ENCODE measurements at places on chromosomes 1 and 21.
A peak's percentile ranks its signal among the peaks of the same experiment; 100 is the strongest.

DNA sequence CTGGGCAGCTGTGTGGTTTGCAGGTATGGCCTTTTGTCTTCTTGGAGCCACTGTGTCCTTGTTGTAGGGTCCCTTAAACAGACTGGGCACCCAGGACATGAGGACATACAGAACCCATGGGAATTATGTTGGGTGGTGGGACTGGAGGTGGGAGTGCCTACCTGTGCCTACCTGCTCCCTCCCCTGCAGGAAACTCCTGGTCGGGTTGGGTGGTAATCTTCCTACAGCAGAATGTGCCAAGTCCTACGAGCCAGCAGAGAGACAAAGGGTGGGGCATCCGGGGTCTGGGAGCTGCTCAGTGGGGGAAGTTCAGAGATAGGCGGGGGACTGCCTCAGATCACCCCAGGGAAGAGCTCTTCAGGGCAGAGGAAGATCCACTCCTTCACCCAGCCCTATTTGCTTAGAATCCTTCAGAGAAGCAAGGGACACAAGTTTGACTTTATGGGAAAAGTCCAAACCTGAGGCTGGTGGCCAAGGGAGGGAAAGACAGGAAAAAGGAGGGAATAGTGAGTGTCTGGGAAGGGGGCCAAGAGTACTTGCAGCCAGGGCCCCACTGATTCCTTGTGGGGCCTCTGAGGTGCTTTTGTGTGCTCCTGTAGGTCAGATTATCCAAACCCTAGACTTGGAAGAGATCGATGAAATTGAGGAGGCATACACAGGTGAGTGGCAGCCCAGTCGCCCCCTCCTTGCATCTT lies 58.3 kb downstream of the KIF21B start:
- DNase-seq, result no peak

GRCh38 chr1:8462371-8462892 lies 144.5 kb downstream of the SLC45A1 start:
- no peak for DNase-seq

- DNase-seq, result no peak
Measured at GRCh38 chr1:185529673-185530072, 204.5 kb upstream of the HMCN1 start.

DNA sequence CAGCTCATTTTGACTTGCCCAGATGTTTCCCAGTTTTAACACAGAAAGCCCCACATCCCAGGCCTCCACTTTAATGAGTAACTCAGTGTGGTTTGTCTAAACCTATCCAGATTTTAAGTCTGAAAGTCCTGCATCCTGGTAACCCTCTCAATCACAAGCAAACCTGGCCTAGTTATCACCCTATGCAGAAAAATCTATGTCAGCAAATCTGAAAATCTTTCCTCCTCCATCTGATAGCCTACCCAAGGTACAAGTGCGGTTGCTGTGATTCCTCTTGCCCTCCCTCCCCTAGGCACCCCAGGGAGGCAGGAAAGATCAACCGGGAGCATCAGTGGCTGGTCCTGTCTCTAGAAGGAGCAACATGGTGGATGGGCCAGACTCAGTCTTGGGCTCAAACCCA lies 163.7 kb downstream of the IGSF21 start:
- DNase-seq, result no peak

DNA sequence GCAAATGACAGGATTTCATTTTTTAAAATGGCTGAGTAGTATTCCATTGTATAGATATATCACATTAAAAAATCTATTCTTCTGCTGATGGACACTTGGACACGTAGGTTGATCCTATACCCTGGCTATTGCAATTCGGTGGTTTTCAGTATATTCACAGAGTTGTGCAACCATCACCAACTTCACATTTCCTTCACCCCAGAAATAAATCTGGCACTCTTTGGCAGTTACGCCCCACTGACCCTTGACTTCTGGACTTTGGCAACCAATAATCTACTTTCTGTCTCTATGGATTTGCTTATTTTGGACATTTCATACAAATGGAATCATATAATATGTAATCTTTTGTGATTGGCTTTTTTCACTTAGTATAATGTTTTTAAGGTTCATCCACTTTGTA lies 35.9 kb downstream of the MAP3K7CL start:
- no peak for DNase-seq

DNA sequence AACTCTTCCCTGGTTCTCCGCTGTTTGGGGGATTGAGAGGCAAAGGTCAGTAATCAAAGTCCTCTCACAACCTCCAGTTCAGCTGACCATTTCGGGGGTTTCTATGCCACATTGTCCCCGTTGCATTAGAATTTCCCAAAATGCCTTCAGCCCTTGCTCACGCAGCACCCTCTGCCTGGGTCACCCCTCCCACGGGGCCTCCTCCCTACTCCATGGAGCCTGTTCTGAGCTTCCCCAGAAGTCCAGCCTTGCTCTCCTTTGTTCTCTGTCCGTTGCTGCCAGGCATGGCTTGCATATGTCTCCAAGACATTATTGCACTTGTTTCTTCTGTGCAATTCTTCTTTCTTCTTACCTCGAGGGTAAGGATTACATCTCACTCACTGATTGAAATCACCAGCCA lies 16.5 kb downstream of the DMRTB1 start:
- DNase-seq, result no peak

DNA sequence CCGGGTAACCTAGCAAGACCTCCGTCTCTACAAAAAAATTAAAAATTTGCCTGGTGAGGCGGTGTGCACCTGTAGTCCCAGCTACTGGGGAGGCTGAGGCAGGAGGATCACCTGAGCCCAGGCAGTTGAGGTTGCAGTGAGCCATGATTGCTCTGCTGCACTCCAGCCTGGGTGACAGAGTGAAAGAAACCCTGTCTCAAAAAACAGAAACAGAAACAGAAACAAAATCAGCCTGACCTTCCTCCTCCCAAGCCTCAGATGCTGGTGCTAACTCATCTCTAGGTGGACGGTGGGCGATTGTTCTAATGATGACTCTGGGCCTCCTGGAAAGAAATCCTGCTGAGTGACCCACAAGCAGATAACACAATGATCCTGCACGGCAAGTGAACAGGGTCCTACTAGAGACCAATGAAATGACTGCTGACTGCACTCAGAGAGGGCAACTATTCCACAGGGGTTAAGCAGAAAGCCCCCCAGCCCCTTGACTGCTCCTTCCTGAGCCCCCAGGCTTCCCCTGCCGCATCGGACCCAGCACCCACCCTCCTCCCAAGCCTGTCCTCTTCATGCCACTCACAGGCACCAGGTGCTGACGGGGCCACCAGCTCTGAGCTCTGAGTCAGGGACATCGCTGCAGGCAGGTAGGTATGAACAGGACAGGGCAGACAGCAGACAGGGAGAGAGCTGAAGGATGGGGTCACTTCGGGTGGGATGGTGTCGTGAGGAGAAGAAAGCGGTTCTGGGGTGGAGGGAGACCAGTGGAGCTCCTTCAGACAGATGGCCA lies 27.8 kb upstream of the LRRC38 start:
- no peak for DNase-seq

DNA sequence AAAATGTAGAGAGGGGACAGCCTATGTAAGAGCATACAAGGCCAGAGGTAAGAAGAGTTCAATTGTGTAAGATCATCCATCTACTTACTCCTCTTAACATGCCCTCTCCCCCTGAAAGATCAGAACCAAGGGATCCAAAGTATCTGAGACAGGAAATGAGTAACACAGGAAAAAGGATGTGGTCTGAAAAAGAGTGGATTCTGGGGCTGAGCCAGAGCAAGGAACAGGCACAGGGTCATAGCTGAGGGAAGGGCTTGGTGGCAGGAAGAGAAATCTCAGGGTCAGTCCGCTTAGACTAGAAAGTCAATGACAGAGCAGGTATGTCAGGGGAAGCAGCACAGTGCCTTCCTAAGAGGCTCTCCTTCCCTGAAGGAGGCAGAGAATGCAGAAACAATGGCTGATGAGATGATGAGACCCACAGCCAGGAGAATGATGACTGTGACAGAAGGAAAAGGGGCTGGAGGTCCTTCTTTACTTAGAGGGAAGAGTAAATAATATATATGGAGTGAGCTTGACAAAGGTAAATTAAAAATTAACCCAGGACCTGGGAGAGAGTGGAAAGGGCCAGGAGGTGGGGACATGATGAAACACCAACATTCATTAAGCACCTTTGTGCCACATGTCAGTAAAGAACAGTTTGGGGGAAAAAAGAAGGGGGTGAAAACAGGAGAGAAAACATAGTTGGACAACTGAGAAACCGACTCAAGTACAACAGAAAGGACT lies 26.2 kb upstream of the A3GALT2 start:
- no peak for DNase-seq

DNA sequence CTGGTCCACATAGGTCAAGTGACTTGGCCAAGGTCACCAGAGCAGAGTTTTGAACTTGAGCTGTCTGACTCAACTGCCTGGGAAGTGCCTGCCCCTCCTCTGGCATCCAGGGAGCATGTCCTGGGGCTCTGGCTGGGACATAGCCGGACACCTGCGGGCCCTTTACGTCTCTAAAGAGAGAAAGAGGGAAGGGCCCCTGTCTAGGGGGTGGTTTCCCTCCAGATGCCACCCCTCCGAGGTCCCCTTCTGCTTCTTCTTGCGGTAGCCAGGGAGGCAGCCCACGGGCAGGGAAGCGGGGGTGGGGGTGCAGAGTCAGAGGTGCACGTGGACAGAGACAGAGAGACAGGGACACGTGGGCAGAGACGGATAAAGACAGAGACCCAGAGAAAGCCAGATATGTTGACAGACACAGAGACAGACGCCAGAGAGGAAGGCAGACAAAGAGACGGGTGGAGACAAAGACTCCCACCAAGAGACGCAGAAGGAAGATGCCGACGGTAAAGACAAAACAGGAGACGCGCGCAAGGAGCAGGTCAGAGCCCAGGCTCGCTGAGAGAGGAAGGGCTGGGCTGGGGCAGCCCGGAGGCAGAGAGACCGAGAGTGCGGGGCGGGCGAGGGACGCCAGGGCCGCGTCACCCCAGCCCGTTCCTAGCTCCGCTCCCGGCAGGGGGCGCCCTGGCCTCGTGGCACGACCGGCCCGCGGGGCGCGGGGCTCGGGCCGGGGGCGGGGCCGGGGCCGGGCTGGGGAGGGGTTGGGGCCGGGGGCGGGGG lies 458 bp upstream of the ALPL start:
- DNase-seq, result peak; percentile 33

GRCh38 chr1:222247081-222247480 lies 300.8 kb downstream of the HHIPL2 start:
- no peak for DNase-seq

DNA sequence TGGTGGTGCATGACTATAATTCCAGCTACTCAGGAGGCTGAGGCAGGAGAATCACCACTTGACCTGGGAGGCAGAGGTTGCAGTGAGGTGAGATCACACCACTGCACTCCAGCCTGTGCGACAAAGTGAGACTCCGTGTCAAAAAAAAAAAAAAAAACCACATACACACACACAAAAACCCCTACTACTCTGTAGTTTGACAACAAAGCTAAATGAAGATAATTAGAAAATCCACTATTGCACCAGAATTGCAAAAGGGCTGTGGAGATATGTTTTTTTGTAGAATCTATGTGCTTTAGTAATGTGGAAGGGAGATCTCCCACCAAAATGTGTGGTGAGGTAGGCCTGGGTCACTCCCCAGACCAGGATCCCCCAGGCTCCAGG lies 32.2 kb upstream of the KHDRBS1 start:
- DNase-seq, result no peak

DNA sequence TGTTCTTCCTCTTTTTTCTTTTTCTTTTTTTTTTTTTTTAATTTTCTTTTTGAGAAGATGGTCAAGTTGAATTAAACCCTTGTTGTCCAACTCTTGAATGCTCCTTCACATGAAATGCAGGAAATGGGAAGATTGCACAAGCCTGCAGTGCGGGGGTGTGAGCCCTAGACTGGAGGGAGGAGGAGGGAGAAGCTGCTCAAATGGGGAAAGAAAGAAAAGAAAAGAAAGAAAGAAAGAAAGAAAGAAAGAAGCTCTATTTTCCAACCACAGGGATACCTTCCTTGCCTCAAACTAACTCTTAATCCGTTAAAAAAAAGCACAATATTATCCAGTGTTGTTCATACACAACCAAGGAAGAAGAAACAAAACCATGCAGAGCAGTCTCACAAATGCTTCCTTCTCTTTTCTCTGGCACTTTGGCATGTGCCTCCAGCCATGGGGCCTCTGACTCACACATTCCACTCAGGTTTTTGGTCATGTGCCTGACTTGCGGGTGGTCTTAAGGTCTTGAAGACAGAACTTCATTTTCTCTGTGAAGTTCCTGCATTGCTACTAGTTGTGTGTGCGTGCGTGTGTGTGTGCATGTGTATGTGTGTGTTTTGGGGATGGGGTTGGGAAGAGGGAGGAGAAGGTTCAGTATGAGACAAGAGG lies 276.1 kb downstream of the RPS6KC1 start:
- DNase-seq, result no peak

DNA sequence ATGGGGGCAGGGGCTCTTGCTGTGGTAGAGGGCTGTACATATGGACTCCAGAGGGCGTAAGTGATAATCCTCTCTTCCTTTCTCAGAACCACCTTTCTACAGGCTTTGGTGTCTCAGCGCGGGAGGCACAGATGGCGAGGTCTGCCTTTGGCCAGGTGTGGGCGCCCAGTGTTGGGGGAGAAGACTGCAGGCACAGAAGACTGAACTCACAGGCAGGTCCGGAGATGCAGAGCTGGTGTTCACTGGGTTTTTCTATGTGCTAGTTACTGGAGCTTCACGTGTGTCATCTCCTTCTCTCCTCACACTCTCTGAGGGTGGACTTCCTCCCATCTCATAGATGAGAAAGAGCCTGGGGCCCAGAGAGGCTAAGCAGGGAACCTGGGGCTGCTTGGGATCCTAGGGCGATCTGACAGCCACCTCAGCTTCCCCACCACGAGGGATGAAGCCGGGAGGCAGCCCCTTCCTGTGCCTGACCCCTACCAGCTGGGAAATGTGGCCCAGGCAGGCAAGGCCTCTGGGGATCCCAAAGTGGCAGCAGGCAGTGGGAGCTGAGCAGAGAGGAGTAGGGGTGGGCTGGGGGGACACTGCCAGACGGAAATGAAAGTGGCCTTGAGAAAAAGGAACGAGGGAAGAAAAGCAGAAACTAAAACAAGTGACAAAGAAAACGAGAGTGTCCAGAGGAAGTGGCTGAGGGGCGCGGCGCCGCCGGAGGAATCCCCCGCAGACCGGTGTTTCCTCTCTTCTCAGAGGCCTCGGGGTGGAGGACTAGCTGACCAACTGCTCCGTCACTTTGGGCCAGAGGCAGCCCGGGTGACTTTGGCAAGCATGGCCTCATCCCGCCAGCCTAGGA lies 191.6 kb downstream of the HIVEP3 start:
- DNase-seq, result no peak

DNA sequence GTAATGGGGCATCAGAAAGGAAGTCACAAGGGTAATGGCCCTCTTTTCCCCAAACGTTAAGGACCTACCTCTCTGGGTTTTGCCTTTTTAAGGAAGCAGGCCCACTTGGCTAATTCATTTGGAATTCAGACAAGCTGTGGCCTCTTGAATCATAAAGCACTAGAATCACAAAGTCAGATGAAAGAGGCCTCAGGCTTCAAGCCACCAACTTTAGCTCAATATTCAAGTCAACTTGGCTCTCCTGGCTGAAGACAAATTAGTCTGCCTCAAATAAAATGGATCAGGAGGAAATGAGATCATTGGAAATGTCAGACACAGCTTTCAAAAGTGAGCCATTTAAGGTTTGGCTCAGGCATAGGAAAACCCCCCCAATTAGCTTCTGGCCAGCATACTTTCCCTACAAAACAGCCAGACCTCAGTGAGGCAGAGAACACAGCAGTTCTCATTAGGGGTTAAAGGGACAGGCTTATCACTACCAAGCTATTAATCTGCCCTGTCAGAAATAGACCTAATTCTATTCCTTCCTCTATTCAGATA lies 34.3 kb downstream of the SLC35D1 start:
- no peak for DNase-seq

Data from NCI-H1436 (cell line).